ENCODE measurements at places on chromosomes 4 and X.

GRCh38 chr4:157128395-157128794 is 52.4 kb downstream of the GLRB start:
- DNase-seq: no peak

- no peak for DNase-seq
Measured at GRCh38 chr4:10120943-10121567, 4.5 kb upstream of the WDR1 start.

GRCh38 chr4:111991163-111991562 is 154.1 kb upstream of the FAM241A start:
- DNase-seq: no peak

DNA sequence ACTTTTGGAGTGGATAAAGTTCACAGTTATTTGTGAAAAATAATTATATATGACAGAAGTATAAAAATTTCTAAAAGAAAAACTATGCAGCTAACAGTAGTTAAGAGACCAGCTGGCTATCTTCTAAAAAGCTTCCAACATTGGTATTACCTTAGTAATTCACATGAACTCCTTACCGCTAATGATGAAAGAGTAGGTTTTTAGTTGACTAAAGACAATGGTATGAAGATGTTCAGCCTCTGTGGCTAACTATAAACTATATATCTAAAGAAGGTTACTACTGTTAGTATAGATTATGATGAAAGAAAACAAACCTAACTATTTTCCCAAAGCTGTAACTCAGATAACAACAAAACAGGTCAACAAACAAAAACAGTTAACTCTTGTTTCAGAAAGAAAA is 10.4 kb downstream of the CCNI start:
- no peak for DNase-seq

DNA sequence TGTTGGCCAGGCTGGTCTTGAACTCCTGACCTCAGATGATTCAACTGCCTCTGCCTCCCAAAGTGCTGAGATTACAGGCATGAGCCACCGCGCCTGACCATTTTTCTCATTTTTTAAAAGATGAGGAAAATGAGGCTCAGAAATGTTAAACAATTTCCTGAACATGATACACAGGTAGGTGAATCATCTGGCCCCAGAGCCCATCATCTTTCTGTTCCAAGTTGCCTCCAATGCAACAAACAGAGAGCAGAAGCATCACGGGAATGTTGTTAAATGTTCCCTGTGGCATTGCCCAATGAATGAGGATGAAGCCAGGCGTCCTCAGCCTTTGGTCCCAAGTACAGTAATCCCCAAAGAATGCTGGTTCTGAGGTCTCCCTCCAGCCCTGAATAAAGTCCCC is 31.3 kb upstream of the ANXA5 start:
- DNase-seq: no peak

DNA sequence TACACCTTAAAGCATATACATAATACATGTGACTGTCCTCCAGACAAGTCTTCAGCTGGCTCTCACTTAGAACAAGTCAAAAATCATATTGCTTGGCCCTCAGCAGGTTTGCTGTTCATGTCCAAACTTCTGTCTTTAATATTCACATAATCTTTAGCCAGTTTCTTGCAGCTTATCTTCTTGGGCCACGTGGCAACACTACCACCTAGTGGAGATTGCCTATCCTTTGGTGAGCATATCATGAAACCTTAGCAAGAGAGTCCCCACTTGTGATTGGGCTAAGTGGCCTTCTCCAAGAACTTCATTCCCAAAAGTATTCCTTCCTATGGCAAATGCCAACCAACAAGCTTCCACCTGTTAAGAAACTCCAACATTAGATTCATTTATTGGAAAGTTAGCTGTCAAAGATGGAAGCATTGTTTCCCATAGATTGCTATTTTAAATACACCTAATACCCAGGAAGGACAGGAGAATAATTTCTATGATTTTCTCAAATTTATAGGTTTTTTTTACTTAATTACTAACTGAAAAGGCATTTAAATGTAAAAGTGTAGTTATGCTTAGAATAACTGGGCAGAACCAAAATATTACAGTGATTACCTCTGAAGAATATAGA is 231.9 kb upstream of the INTU start:
- no peak for DNase-seq

DNA sequence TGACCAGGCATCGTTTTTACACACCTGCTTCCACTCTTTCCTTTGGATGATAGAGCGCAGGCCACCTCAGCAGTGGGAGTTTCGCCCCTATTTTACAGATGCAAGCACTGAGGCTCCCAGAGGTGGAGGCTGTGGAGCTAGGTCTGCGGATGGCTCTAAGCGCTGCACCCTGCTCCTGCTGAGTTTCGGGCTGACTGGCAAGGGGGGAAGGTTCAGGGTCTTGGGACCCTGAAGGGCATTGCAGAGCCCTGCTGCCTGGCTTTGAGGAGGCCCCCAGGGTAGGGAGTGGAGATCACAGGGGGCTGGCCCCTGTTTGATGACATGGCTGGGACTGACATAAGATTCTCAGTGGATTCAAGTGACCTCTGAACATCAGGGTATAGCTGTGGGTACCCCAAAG is 62.8 kb upstream of the NKX1-1 start:
- DNase-seq: no peak

DNA sequence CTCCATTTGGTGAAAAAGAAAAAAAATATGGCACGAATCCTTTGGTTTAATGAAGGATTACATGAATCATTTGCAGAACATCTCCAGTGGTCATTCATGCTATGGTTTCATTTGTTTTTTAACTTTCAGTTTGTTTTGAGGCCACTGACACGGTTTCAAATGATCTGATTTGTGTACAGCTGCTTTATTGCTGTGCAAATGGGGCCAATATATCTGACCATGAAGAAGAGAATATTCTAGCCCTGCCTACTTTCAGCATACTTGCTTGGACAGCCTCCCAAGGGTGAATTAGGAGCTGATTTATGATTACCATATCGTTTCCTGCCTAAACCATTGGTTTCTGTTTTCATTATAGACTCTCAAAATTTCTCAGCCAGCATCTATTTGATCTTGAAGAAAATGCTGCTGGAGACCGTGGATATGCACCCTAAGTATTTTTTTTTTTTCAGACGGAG is 30.7 kb downstream of the SPARCL1 start:
- DNase-seq: no peak

Measured in stimulated activated CD8-positive, alpha-beta memory T cell treated with anti-CD3 and anti-CD28 coated beads, Interleukin-4, amount 100 ng/mL, for 1 hour (primary cell).